ENCODE measurements at places on chromosomes 5 and 9.

- no peak for DNase-seq
Observed at GRCh38 chr9:91302831-91303230, 58.9 kb downstream of the AUH start.

GRCh38 chr5:10760096-10760920 is 726 bp downstream of the DAP start:
- peak; percentile 89 for DNase-seq

DNA sequence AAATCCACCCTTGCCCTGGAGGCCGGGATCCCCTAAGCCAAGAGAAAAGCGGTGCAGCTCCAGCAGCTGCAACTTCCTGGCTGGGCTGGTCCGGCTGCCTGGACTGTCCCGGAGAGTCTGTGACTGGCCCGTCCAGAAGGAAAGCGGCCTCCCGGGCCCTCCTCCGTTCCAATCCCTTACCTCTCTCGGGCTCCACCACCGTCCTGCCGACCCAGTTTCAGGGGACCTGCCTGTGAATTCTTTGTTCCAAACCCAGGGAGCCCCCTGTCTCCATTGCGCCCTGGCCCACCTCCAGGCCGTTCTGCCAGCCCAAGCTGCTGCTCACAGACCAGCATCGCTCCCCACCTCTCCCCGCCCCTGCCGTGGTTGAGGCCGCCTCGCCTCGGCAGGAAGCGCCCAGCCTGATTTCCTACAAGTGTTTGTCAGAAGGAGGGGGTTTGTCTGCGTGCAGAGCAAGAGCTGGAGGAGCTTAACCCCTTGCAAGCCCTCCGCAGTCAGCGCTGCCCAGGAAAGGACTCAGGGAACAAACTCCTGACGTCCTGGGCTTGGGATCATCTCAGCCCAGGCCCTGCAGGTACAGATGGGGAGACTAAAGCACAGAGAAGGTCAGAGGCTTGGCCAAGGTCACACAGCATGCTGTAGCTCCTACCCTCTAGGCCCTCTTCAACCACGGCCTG is at the start of gene AKNA:
Gene AKNA, minus strand, starts transcription at position 303 of the 677 bp plus-strand sequence. CDS start 6,649 bp downstream, outside the sequence.
- no peak for DNase-seq

- DNase-seq, result no peak
Observed at GRCh38 chr5:142617416-142618129, 68.3 kb downstream of the FGF1 start.

DNA sequence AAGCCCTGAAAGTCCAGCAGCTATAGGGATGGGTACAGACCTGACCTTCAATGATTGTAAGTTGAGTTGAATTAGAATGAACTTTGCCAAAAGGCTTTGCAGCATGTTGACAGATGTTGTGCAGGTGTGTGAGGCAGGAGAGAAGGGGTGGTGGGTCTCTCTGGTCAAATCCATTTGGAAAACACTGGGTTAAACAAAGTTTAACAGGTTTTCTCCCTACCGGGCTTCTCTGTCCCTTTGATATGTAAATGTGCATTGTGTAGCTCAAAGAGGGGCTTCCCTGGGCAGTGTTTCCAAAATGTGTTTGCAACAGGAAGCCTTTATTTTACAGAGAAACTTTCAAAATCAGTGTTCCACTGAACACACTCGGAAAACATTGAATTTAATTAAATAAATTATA is 72.1 kb upstream of the BRINP1 start:
- DNase-seq, result no peak

GRCh38 chr5:17340819-17341218 is 123.4 kb downstream of the BASP1 start:
- DNase-seq, result no peak

DNA sequence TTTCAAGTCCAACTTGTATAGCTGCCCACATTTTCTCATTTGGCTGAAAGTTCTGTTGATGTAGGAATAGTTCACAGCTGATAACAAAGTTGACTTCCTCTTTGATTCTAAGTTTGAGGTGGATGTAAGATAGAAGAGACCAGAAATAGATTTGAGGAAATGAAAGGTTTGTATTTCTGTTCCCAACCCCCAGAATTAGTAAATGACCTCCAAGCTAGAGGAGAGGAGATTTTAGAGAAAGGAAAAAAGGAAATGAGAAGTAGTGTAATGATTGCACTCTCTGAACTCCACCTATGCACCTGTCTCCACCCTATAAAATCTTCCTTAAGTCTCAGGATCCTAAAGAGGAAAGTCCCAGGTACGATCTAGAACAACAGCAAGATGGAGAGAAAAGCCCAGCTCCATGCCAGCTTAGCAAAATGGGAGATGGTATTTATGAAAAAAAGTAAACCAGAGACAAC is 130.4 kb upstream of the POC5 start:
- DNase-seq, result no peak

GRCh38 chr5:131649161-131649560 is 14.1 kb upstream of the RAPGEF6 start:
- no peak for DNase-seq

DNA sequence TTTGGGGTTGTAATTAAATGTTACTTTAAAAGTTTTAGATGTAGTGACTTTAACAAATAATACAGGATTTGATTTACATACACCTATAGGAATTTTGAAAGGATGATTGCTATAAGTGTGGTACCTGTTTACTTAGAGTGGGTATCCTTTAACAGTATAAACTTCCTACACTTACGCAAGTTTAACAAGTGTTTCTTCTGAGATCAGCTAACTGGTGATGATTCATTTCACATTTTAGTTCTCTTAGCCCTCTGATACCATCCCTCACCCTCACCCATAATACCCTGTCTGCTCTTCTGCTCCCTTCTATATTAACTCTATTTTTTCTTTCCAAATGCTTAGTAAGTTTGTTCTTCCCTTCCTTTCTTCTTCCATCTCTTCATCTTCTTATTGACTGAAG is 197.9 kb downstream of the GDNF start:
- DNase-seq, result no peak

- DNase-seq, result no peak
Observed at GRCh38 chr5:168934169-168934568, 355.0 kb upstream of the PANK3 start.

DNA sequence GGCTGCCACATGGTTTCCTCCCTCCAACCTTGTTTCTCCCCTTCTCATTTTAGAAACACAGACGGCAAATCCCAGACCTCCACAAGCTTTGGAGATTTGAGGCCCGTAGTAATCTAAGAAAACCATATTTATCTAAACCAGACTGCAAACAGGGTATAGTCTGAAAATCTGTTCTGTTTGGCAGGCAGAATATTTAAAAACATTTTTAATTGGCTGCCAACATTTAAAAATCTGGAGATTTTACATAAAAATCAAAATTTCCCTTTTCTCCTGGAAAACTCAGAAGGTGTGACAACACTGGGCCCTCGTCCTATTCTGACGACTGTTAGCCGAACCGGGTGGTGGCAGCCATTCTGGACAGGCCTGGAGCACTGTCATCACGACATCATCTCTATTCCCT is 57.9 kb upstream of the INSYN2B start:
- DNase-seq, result peak; percentile 79

DNA sequence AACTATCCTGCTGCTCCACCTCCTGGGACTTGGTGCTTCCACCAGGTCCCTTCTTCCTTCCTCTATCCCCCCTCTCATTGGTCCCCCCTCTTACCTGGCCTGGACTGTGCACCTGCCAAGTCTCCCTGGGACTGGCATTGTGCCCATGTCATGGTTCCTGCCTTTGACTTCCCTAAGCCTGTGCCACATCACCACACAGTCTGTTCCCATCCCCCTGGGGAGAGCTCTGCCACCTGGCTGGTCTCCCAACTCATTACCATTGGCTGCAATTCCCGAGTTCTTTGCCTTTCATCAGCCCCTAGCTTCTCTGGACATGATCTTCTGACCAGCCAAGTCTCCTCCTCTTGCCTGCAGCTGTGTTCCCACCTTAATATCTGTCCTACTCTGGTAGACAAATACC is 180.3 kb downstream of the SREK1 start:
- DNase-seq, result no peak

GRCh38 chr5:67013719-67014118 is 182.9 kb downstream of the CD180 start:
- DNase-seq, result no peak

- DNase-seq, result no peak
Observed at GRCh38 chr9:27365707-27366376, 68.9 kb upstream of the EQTN start.

DNA sequence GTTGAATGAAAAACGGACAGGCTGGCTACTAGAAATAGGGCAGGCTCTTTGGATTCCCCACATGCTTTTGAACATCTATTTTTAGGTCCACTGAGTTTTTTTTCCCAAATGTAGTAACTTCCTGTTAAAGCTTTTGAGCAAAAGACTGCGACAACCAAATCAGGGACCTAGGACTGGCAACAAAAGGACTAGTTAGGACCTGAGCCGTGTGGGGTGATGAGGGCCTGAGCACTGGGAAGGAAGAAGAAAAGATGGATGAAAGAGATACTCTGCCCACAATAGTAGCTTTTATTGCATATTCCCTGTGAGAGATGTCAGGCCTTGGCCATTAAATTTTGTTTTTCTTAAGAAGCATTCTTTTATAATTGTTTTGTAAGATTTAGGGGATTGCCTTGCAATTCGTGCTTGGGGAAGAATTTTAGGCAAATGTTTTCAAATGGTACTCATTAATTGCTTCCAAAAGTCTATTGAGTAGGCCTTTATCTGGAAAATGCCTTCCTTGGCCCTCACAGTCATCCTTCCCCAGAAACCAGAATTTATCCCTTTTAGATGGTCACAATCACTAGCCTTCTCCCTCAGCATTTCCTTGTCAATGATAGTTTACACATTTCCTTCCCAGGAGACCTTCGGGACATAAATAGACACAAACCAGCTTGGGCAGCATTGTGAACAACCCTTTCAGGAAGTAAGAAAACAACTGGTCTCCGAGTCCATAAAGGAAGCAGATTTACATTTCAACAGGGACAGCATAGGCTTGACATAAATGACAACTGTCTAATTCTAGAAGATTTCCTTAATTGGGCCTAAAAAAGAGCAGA is 166.5 kb downstream of the RMI1 start:
- DNase-seq, result peak; percentile 27

GRCh38 chr9:121201045-121201737 is 478 bp downstream of the RAB14 start:
- no peak for DNase-seq

- DNase-seq, result no peak
Observed at GRCh38 chr9:92359394-92359995, 33.7 kb downstream of the CENPP start.

DNA sequence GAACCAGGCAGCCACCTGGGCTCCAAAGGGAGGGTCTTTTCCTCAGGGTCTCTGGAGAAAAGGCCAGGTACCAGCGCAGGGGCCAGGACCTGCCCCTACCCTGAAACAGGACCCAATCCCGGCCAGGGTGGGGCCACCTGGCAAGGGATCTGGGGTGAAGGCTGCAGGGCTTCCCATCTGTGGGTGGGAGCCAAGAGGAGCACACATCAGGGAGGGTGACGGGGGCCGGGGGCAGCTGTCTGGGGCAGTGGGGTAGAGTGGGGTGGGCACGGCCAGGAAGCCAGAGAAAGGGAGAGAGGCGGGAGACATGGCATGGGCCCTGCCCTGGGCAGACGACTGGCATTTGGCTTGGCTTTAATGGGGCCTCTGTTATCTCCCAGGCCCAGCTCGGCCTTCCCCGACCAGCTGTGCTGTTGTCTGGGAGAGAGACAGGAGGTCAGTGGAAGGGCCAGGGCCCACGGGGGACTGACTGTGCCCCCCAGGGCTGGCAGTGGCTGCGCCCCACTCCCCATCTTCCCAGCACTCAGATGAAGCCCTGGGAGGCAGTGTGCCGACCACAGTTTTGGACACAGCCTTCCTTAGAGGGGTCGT is 57.2 kb upstream of the RNF130 start:
- DNase-seq, result no peak

DNA sequence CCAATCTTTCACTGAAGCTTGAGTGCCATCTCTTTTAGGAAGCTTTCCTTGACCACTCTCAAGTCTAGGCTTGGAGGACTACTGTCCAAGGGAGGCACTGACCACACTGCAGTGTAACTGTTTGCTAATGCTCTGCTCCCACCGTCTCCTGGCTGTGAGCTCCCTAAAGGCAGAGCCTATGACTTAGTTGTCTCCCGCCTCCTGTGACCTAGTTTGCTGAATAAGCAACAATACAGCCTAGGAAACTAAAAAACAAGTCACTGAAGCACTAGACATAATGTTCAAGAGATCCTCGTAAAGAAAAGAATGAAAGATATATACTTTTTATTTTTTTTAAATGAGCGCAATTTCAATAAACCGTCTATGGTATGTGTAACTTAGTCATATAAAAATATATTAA is 31.4 kb downstream of the LIX1 start:
- peak; percentile 40 for DNase-seq

DNA sequence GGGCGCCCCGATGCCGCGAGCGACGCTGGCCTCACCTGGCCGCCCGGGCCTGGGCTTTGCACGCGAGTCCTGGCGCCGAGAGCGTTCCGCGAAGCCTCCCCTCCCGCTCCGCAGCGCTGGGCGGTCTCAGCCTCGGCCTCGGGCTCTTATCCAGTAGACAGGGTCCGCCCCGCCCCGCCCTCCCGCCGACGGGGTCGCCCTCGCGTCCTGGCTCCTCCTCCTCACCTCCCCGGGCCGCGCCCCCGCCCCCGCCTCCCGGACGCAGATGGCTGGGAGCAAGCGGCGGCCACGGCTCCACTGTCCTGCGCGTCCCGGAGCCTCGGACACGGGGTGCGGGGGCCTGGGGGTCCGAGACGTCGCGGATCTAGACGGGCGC is at the start of gene SLC6A3:
Gene SLC6A3, minus strand, starts transcription at position 128 of the 376 bp plus-strand sequence. CDS start 2,243 bp downstream, outside the sequence.
- DNase-seq, result no peak

DNA sequence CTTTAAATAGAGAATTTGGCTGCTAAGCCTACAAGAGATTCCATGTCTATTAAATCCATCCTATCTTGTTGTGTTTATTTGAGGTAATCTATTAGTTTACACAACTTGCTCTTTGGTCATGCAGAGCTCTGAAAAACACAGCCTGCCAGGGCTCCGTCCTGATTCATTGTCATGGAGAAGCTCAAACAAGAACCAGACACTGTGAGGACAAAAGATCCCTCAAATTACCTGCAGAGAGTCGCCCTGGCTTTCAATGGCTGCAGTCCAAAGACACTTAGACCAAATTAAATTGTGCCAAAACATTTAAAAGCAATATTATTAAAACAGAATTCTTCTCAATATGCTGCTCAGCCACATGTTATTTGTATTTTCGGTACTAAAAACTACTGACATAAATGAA is 60.1 kb downstream of the CDH18 start:
- DNase-seq, result no peak

Data from spinal cord (tissue), 10 donors.